ENCODE measurements at places on chromosomes 7 and 10. TPM values are rescaled to one million over a fixed set of nuclear protein-coding genes. Genes with fewer than 3 reads are reported as not detected.

DNA sequence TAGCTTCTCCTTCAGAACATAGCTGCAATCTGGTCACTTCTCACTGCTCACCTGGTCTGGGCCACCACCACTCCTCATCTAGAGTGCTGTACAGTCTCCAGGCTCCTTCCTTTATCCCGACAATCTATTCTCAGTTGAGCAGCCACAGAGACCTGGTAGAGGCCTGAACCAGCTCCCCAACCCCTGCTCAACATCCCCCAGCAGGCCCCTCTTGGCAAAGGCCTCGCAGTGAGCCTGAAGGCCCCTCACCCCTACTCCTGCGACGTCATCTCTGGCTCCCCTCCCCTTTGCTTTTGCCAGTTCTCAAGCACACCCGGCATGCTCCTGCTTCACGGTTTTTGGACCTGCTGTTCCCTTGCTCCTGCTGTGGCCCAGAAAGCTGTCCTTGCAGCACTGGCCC lies 113.9 kb downstream of the ARHGAP22 start:
- DNase-seq, result no peak

DNA sequence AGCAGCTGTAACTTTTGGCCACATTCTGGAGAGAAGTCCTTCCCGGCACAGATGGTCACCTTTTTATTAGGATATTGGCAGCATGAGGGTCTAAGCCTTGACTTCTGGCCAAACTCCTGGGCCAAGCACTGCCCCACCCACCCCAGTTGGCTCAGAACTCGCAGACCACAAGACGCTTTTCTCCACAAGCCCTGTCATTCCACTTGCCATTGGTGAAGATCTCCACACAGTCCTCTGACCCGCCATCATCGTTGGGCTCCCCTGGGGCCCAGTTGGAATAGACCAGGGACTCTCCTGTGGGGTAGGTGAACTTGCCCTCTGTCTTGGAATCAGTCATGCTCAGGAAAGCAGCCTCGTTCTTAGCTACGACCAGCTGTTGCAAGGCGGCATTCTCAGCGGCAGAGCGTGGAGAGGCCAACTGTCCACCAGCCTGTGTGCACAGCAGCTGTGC lies 11.2 kb downstream of the SFTPD start:
- no peak for DNase-seq

GRCh38 chr7:101753316-101753715 lies 64.1 kb upstream of the CUX1 start:
- DNase-seq, result no peak

- DNase-seq, result no peak
These were observed 376.8 kb downstream of the HGF start for GRCh38 chr7:81393018-81393417.

- DNase-seq, result no peak
These were observed 11.0 kb downstream of the NXPH1 start for GRCh38 chr7:8444468-8444769.

- DNase-seq, result no peak
These were observed 260.0 kb downstream of the CCSER2 start for GRCh38 chr10:84588426-84588825.

GRCh38 chr10:74837743-74838142 lies 11.3 kb downstream of the KAT6B start:
- DNase-seq, result no peak

GRCh38 chr7:6476596-6477317 lies 29.0 kb upstream of the DAGLB start:
- DNase-seq, result no peak

DNA sequence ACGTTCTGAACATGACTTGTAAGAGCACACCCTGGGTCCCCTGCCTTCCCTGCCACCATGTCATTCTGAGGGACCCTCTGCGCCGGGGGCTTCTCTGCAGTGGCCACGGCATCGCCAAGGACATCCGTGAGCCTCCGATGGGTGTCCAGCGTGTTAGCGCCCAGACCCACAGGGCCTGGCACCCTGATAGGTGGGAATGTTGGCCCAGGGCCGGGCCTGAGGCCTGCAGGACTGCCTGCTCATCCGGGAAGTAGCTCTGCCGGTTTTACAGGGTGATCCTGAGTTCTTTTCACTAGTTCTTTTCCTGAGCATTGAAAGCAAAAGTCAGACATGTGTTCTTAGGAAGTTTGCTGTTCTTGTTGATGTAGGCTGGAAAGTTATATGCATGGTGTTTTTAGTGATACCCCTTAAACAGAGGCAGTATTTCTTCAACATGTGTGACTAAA lies 54.5 kb downstream of the WDR37 start:
- DNase-seq, result no peak

GRCh38 chr7:44346063-44346462 lies 20.7 kb upstream of the CAMK2B start:
- DNase-seq, result no peak

DNA sequence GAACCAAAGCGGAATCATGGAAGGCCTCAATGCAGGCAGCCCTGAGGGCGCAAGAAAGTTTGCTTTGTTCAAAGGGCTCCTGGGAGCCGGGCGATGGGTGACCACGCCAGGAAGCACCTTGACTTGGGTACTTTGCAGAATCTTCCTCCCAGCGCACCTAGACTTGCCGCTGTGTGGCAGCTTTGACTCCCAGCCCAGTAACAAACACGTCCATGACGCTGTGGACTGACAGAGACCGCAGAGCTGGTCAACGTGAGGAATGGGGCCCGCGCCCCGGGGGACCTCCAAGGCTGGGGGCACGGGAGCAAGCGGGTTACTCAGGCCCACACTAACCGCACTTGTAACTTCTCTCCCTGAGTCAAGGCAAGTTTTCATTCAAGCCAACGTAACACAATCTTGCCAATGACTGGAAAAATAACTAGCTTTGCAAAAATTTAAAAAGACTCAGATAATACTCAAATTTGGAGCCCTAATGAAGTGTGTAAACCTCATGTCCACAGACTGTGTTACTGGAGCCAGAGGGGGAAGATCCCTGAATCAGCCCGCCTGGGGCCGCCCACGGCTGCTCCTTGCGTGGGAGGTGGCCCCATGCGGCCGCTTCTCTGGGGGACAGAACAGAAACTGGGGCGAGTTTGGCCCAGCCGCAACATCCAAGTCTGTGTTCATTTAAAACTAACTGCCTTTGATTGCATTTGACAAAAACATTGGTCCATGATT lies 130.8 kb downstream of the DNAJB6 start:
- no peak for DNase-seq

Gene MOGAT3
- total RNA-seq, result not detected

Gene ABCB4
- total RNA-seq, result 5.7 TPM

Gene PLXDC2
- total RNA-seq, result 12.4 TPM

Gene SPAM1
- total RNA-seq, result not detected

Gene PNLIPRP3
- total RNA-seq, result not detected
